ENCODE measurements at places on chromosomes 12 and 14. TPM values are rescaled to one million over a fixed set of nuclear protein-coding genes. Genes with fewer than 3 reads are reported as not detected.

Gene PITPNM2
- total RNA-seq = 7.4 TPM

Gene SIRT4
- 1.5 TPM for total RNA-seq

Gene C12orf56
- 0.23 TPM for total RNA-seq

Gene COL2A1
- 0.07 TPM for total RNA-seq

Gene HNRNPC
- total RNA-seq = 791 TPM

Measured in airway epithelial cell (primary cell).